Activated naive CD8-positive, alpha-beta T cell treated with anti-CD3 and anti-CD28 coated beads for 36 hours (primary cell): ENCODE measurements at places on chromosomes 2 and 18. TPM values are rescaled to one million over a fixed set of nuclear protein-coding genes. Genes with fewer than 3 reads are reported as not detected.

The PIEZO2 gene
- not detected for total RNA-seq

DNA sequence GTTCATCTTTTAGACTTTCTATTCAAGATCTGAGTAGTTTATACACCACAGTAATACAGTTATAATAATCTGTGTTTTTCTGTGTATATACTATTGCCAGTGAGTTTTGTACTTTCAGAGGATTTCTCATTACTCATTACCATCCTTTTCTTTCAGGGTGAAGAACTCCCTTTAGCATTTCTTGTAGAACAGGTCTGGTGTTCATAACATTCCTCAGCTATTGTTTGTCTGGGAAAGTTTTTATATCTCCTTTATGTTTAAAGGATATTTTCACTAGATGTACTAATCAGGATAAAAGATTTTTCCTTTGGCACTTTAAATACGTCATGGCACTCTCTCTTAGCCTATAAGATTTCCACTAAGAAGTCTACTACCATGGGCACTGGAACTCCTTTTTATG, 705.5 kb downstream of the SLC4A3 start:
- H3K27me3 ChIP-seq = no peaks in the 10 kb centered on the region
- H3K36me3 ChIP-seq = no peaks in the 10 kb centered on the region
- no peak overlapping the region for H3K4me3 ChIP-seq
- DNase-seq = no peak

- H3K27me3 ChIP-seq = peaks cover under 1% of the 10 kb centered on the region
- H3K4me3 ChIP-seq = no peak overlapping the region
- H3K36me3 ChIP-seq = no peaks in the 10 kb centered on the region
- H3K4me1 ChIP-seq = no peaks in the 10 kb centered on the region
- no peak overlapping the region for H3K27ac ChIP-seq
Observed at GRCh38 chr2:236302555-236302954, 38.3 kb upstream of the ASB18 start.

GRCh38 chr2:191225690-191226089, 19.5 kb upstream of the MYO1B start:
- H3K4me3 ChIP-seq = no peak overlapping the region
- DNase-seq = no peak
- no peaks in the 10 kb centered on the region for H3K36me3 ChIP-seq

- peaks cover 41% of the 10 kb centered on the region for H3K4me1 ChIP-seq
- H3K4me3 ChIP-seq = peak overlapping the region; percentile 74
- peak; percentile 79 for DNase-seq
- no peaks in the 10 kb centered on the region for H3K27me3 ChIP-seq
- H3K36me3 ChIP-seq = peaks cover 17% of the 10 kb centered on the region
- H3K27ac ChIP-seq = peak overlapping the region; percentile 94
Observed at GRCh38 chr2:241965931-241966412, 96.4 kb downstream of the RTP5 start.

- DNase-seq = no peak
- H3K36me3 ChIP-seq = peaks cover 21% of the 10 kb centered on the region
- H3K4me3 ChIP-seq = no peak overlapping the region
- H3K27me3 ChIP-seq = no peaks in the 10 kb centered on the region
Observed at GRCh38 chr2:239323447-239323846, 77.4 kb downstream of the HDAC4 start.

- no peak for DNase-seq
- peaks cover 13% of the 10 kb centered on the region for H3K27me3 ChIP-seq
- no peak overlapping the region for H3K4me3 ChIP-seq
- no peaks in the 10 kb centered on the region for H3K4me1 ChIP-seq
Observed at GRCh38 chr2:60598271-60598670, 44.8 kb upstream of the BCL11A start.

DNA sequence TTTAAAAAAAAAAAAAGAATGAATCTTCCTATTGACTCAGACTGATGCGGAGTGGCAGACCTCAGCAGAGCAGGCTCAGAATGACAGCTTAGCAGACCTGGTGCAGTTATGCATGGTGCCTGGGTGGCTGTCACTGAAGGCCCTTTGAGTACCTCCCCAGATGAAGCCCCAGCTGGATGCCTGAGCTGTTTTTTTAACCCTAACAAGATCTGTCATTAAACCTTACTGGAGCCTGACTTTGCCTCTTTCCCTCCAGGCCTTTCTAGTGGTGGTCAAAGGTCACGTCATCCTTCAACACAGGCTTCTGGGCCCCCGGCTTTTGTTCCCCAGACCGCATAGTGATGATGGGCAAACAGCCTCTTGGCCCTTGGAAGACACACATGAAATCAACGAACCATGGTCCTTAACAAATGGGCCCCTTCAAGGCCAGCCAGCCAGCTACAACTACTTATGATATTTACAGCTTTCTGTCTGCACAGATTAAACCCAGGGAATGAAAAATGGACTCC, 138.3 kb upstream of the CYP1B1 start:
- peaks cover 11% of the 10 kb centered on the region for H3K27me3 ChIP-seq
- no peak overlapping the region for H3K27ac ChIP-seq
- no peaks in the 10 kb centered on the region for H3K36me3 ChIP-seq
- DNase-seq = no peak

The CCDC102B gene
- 1.4 TPM for total RNA-seq

DNA sequence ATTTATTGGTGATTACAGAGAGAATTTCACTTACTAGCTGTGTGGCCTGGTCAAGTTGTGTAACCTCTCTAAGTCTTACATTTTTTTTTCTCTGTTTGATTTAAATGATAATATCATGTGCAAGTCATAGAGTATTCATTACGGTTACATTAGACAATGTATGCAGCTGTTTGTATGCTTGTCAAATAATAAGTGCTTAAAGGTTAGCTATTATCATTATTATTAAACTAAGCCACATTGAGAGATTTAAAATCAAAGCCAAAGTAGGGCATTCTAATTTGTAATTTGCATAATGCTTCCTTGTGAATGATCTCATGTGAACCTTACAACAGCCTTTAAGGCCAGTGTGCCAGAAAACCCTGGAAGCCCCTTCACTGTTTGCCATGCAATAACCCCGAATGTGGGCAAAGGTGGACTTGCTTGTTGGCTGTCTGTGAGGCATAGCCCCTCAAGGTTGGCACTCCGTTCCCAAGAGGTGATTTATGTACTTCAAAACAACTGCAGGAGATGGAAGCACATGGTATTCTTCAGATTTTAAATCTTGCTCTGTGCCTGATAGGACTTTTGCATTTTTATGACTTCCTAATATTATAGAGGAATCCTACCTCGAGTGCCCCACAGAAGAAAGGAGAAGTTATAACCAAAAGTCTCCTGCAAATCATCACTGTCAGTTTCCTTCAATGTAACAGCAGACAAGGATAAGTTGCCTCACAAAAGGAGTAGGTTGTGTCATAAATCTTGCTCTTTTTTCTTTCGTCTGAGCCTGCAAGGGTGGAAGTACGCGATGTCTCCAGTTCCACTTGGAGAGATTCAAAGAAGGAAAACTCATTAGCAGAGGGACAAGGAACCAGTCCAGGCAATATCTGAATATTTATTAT, 272.0 kb downstream of the TGIF1 start:
- no peak overlapping the region for H3K4me3 ChIP-seq
- no peaks in the 10 kb centered on the region for H3K4me1 ChIP-seq
- DNase-seq = no peak
- H3K36me3 ChIP-seq = no peaks in the 10 kb centered on the region

DNA sequence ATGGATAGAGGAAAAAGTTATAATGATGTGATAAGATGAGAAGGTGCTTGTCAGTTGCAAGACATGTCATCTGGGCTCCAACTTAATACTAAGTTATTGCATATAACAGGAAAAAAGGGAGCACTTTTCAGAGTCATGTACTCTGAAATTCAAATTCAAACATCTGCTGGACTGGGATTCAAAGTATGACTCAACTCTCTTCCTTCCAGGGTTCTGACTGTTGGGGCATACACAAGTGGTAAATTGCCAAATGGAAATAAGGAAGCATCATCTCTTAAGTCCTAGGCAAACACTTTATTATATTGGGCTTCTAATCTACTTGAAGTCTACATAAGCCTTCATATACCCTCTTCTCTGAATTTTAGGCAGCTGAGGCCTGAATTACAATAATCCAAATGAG, 44.9 kb downstream of the ZBTB14 start:
- H3K4me1 ChIP-seq = peaks cover 8% of the 10 kb centered on the region

The FOXI3 gene
- not detected for total RNA-seq

DNA sequence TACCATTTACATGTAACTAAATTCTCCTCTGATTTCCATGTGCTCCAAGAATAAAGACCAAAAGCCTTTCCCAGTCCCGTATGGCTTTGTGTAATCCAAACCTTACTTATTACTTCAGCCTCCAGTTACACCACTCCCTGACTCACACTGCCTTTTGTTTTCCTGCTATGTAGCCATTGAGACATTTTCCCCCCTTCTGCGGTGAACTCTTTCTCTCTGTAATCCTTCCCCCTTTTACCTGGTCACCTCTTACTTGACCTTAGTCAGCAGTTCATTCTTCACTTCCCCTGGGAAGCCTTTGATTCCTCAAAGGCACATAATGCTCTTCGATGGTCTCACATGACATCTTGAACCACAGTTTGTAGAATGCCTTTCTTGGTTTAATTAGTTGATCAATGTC, 256.0 kb upstream of the FANCL start:
- H3K27ac ChIP-seq = no peak overlapping the region
- no peak overlapping the region for H3K4me3 ChIP-seq
- no peaks in the 10 kb centered on the region for H3K4me1 ChIP-seq
- DNase-seq = no peak
- H3K36me3 ChIP-seq = no peaks in the 10 kb centered on the region

The PMAIP1 gene
- total RNA-seq = 83.4 TPM

DNA sequence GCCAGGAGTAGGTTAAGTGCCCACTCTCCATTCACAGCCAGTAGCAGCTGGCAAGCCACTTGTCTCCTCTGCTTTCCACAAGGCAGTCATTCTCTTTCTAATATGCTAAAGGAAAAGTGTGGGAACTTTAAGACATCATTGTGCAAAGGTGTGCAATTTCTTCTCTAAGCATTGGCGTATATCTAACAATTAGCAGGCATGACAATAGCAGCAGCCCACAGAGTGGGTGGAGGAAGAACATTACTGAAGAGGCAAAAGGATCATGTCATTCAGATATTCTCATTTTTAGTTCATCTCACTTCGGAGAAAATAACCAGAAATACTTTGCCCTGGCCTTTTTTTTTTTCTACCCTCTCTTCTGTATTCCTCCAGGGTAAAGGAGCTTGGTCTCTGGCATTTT, 177.6 kb downstream of the DNAH7 start:
- H3K4me3 ChIP-seq = no peak overlapping the region
- no peaks in the 10 kb centered on the region for H3K36me3 ChIP-seq
- H3K27me3 ChIP-seq = no peaks in the 10 kb centered on the region
- no peaks in the 10 kb centered on the region for H3K4me1 ChIP-seq
- no peak for DNase-seq

The MC4R gene
- not detected for total RNA-seq
